Effector memory CD4-positive, alpha-beta T cell (primary cell): ENCODE measurements at places on chromosomes 1 and 21.

DNA sequence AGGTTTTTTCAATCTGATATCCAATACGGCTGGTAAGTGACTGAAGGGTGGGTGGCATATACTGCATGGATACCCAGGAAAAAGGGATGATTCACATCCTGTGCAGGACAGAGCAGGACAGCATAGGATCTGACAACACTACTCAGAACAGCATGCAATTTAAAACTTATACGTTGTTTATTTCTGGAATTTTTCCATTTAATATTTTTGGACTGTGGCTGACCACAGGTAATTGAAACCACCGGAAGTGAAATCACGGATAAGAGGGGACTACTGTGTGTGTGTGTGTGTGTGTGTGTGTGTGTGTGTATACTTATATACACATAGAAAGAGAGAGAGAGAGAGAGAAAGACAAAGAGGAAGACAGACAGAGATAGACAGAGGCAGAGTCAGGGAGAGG lies 23.0 kb downstream of the ERICH3 start:
- DNase-seq: no peak

GRCh38 chr1:226633541-226634165 lies 85.1 kb downstream of the STUM start:
- DNase-seq: no peak

DNA sequence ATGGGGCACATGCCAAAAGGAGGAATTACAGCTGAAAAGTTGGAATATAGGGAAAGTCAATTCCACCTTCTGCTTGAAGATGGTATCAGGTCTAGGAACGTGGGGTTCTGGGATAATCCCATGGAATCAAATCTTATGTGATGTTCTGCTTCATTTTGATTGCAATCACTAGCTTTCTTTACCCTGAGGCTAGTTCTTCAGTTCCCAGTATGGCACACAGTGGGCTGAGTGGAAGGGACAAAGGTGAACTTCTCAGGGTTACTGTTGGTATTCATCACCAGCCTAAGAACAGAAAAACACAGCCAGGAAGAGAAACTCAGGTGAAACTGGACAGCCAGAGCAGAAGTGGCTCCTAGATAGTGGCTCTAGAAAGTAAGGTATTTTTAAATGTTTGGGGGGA lies 117.8 kb downstream of the TNFSF18 start:
- DNase-seq: no peak

DNA sequence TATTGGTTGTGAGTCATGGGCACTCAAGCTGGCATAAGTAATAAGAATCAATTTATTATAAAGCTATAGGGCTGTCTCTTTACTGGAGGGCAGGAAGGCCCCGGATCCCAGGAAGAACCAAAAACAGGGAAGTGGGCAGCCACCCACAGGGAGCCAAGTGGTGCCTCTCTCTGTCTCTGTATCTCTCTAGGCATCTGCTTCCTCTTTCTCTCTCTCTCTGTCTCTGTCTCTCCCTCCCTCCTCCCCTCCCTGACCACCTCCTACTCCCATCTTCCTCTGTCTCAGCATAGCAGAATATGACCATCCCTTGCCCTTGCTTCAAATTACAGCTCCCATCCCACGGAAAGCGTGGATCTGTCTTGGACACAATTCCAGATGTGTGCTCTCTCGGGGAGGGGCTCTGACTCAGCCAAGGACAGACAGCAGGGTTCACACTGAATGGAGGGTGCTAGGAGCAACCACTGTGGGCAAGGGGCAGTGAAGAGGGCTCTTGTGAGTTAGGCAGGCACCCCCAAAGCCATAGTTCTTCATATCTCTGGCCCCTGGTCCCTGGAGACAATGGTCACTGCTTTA lies 80.4 kb upstream of the LPGAT1 start:
- no peak for DNase-seq

GRCh38 chr21:45726438-45726837 lies 82.9 kb downstream of the PCBP3 start:
- no peak for DNase-seq

DNA sequence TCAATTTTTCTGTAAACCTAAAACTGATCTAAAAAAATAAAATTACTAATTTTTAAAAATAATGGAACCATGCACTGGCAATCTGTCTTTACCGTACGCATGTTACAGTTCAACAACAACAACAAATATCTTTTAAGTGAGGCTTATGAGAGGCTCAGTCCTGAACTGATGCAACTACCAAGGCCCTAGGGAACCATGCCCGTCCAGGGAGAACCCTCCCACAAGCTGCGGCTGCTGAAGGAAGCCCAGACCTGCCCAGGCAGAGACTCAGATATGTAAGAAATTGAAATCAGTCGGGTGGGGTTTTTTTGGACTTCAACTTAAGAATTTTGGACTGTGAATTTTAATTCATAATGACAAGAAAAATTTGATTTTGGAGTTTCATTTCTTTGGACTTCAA lies 91.1 kb downstream of the NPHP4 start:
- no peak for DNase-seq

DNA sequence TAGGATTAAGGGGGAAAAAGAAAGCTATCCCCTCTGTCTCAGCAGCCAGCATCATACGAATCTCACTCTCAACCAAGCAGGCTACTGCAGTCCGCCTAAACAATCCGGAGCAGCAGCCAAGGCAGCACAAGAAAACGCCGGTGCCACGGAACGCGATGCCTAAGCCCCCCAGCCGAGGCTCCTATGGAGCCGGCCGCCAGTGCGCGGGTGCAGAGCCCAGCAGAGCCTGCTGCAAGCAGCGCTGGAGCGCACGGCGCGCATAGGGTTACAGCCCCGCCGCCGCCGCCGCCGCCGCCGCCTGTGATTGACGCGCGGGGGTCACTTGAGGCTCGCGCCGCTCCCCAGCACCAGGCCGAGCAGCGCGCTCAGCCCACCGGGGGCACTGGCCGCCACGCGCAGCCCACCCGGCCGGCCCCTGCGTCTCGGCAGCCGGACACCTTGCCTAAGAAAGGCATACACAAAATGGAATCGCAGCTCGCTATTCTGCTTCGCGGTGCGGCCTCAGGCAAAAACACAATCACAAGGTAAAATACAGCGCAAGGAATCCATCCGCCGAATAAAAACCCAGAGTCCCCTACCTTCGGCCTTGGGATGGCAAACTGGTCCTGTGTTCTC lies 780 bp downstream of the HIVEP3 start:
- peak; percentile 17 for DNase-seq

- DNase-seq: peak; percentile 17
Observed at GRCh38 chr1:212699104-212699624, 476 bp downstream of the BATF3 start.

DNA sequence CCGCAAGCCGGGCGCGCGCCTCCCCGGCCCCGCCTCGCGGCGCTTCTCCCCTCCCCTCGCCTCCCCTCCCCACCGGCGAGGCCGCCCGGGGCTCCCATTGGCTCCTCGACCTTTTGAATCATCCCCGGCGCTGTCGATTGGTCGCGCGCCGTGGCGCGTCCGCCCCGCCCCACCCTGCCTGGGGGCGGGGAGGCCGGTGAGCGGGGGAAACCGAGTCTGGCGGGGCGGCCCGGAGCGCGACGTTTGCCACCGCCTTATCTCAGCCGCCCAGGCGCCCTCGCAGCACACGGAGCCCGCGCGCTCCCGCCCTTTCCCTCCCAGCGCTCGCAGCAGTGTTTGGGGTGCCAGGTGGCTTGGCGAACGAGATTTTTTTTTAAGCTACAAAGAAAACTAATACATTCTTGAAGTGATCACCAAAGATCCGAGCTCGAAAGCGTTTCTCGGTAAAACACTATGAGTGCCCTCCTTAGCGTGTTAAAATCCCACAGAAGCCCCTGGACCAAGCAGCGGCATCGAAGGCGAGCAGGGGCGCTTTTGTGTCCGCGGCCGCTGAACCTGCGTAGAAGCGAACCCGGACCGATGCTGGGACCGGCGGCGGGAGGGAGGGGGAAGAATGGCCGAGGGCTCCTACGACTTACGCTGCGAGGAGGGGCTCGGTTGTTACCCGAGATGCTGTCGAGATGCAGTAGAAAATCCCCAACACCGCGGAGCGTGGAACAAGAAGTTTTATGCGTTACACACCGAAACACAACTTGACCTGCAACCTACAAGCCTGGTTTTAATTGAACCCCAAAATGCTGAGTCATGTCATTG lies 436 bp upstream of the LBR start:
- DNase-seq: peak; percentile 88

DNA sequence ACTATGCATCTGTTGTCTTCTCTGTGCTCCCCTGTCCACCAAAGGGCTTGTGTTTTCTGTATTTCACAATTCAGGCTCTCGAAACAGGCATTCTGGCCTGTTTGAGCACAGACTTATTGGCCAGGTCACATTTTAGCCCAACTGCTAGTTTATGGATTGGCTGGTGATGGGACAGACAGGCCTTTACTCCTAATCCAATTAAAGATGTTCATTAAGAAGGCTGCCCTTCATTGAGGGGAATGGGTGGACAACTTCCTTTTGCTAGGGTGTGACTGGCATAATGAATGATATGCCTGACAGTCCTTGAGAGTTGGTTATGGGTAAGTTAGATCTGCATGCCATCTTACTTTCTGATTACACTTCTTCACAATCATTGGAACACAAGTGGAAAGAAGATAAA lies 86.4 kb downstream of the LTN1 start:
- DNase-seq: no peak

GRCh38 chr1:229947968-229948367 lies 119.1 kb upstream of the GALNT2 start:
- no peak for DNase-seq

DNA sequence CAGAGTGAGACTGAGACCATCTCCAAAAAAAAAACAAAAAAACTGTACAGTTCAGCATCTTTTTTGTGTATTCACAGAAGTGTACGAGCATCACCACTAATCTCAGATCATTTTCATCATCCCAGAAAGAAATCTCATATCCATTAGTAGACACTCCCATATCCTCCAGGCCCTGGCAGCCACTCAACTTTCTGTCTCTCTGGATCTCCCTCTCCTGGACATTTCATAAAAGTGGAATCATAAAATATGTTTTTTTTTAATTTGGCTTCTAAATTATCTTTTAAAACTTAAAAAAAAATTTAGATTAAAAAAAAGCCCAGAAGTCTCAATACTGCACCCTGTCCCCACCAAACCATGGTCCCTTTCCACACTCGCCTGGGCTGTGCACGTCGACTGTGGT lies 22.1 kb downstream of the RIPPLY3 start:
- no peak for DNase-seq

- no peak for DNase-seq
Observed at GRCh38 chr21:39568361-39568760, 44.4 kb upstream of the B3GALT5 start.

DNA sequence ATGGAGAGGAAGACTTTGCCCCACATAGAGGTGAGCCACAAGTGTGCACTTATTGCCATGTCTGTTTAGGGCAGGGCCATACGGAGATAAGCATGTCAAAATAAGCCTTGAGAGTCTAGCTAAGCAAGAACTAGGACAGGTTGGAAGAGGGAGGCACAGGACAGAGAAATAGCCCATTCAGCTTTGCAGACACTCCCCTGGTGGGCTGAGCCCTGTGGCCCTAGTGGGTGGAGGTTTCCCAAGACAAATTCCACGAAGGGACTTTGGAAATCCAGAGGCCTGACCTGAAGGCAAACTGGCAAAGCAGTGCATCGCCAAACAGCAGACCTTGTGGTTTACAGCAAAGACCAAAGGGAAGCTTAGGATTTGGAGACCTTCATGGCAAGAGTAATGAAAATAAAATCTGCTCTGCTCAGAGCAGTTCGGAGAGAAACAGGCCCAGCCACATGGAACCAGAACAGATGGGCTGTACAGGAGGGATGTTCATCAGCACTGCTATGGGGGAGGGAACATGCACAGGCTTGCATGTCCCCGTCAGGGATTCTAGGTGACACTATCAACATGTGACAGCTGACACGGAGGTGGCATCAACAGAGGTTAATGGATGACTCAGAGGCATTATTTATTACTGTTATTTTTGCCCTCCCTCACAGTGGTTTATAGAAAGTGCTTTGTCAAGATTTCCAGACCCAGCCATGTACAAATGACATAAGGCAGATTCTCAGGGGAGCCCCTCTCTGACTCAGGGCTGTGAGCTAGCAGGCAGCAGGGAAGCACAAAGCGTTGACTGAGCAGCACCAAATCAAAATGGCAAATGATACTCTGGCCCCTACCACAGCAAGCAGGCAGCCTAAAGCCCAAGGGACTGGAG lies 90.1 kb upstream of the IRF2BP2 start:
- DNase-seq: no peak

DNA sequence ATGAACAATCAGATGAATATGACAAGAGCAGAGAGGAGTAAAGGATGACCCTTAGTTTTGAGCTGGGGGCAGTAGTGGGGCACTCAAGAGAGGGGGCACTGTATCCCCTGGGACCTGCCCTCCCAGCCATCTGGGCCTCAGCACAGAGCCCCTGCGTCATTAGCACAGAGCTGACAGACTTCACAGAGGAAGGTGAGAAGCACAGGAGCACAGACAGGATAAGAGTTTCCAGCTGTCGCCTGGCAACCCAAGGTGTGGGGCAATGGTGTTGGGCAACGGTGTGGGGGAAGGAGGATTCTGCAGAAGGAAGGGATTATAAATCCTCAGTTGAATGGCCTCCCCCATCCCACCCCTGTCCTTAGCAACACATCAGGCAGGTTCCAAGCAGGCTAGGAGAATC lies 30.2 kb downstream of the RAB3B start:
- DNase-seq: no peak

DNA sequence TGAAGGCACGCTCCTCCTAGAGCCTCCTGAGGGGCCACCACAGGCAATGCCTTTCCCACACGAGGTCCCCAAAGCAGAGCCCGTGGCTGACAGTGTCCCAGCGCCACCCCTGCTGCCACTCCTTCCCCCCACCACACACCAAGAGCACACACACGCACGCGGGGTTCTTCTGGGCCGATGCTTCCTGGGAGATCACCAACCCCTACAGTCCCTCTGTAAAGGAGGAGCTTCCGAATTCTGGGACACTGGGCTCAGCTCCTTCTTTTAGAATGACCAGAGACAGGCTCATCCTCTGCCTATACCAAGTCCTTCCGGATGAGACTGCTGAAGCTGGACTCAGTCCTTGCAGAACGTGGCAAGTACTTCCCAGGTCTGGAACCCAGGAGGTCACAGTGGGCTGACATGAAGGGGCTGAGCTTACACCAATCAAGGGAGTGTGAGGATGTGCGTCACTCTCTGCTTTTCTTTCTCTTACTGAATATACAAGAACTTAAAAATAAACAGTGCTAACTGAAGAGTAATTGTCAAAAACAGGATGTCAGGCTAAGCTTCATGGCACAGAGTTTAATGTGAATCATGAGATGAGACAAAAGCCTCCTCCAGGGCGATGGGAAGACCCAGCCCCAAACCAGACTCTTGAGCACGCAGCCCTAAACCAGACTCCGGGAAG lies 12.7 kb downstream of the SSU72 start:
- no peak for DNase-seq

GRCh38 chr1:35319988-35320713 lies 51.6 kb downstream of the ZMYM4 start:
- no peak for DNase-seq

- DNase-seq: no peak
Observed at GRCh38 chr1:117284399-117285215, 73.9 kb upstream of the VTCN1 start.

- DNase-seq: no peak
Observed at GRCh38 chr1:8831340-8831739, 13.9 kb upstream of the RERE start.

GRCh38 chr1:78377356-78377928 lies 113.3 kb upstream of the PTGFR start:
- no peak for DNase-seq
